ENCODE measurements at places on chromosomes 12 and 14. TPM values are rescaled to one million over a fixed set of nuclear protein-coding genes. Genes with fewer than 3 reads are reported as not detected.

The KERA gene
- total RNA-seq, result not detected

The DENR gene
- 26.3 TPM for total RNA-seq

The PLA2G1B gene
- not detected for total RNA-seq

The BHLHE41 gene
- 6.1 TPM for total RNA-seq

The INSM2 gene
- total RNA-seq, result not detected

The ACSM4 gene
- total RNA-seq, result not detected

The HECTD4 gene
- 42.7 TPM for total RNA-seq

Measured in smooth muscle cell of the pulmonary artery (primary cell).